ENCODE measurements at places on chromosomes 4 and X.

GRCh38 chr4:52588097-52588496 is 71.0 kb downstream of the USP46 start:
- peak; percentile 54 for DNase-seq

- DNase-seq, result no peak
These were observed 69.2 kb downstream of the NLGN4X start for GRCh38 chrX:6159468-6159867.

DNA sequence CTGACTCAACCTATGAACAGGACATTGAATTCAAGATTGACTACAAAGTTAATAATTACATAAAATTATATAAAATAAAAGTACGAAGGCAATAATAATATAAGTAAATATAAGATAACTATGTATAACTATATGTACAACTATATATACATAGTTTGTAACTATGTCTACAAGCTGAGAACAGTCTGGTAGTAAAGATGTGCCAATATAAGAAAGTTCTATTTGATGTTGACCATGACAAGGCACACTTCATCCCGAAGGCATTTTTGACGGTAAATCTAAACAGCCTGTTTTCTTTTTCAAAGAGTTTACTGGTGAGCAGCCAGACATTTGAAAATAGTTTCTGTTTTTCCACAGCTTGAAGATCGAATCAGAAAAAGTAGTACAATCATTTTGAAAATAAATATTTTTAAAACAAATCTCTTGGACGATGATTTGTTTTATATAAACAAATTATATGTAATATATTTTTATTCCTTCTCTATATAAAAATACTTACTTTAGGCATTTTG is 112.9 kb downstream of the CEP44 start:
- DNase-seq, result no peak

DNA sequence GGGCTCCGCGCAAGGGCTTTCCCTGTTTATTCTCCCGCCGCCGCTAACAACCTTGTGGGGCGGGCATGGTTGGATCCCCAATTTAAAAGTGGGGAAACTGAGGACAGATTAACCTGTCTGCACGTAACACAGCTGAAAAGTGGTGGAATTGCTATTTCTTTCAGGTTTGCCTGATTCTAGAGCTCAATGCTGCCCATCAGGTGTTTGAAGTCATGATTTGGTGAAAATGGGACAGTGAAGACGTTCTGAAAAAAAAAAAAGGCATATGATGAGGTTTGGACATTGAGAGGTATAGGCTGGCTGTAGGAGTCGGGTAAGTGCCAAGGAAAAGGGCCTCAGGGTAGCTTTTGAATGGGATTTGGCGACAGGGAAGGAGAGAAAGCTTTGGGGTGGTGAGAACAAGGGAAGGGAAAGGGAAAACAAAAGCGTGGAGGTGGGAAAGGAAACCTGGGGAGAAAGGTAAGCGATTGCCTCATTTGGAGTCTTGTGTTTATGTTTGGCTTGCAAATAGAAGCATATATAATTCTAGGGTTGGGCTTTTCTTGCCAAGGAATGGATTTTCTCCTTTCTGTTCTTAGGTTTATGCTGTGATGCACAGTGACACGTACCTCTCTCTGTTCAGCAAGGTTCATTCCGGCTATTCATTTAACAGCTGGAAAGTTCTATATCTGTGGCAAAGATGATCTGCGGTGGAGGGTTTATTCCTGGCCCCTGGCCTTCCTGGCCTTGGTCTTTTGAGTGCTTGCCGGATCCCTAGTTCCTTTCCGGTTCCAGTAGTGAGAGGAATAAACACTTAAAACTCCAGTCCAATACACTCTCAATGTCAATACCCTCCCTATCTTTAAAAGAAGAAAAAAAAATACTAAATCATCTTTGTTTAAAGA is 2.4 kb upstream of the STIM2 start:
- no peak for DNase-seq

GRCh38 chr4:89070041-89070440 is 13.1 kb upstream of the FAM13A start:
- no peak for DNase-seq

All from left ventricle myocardium superior (tissue), 1 donor.